ENCODE measurements at places on chromosomes 12 and 14.
A peak's percentile ranks its signal among the peaks of the same experiment; 100 is the strongest.

DNA sequence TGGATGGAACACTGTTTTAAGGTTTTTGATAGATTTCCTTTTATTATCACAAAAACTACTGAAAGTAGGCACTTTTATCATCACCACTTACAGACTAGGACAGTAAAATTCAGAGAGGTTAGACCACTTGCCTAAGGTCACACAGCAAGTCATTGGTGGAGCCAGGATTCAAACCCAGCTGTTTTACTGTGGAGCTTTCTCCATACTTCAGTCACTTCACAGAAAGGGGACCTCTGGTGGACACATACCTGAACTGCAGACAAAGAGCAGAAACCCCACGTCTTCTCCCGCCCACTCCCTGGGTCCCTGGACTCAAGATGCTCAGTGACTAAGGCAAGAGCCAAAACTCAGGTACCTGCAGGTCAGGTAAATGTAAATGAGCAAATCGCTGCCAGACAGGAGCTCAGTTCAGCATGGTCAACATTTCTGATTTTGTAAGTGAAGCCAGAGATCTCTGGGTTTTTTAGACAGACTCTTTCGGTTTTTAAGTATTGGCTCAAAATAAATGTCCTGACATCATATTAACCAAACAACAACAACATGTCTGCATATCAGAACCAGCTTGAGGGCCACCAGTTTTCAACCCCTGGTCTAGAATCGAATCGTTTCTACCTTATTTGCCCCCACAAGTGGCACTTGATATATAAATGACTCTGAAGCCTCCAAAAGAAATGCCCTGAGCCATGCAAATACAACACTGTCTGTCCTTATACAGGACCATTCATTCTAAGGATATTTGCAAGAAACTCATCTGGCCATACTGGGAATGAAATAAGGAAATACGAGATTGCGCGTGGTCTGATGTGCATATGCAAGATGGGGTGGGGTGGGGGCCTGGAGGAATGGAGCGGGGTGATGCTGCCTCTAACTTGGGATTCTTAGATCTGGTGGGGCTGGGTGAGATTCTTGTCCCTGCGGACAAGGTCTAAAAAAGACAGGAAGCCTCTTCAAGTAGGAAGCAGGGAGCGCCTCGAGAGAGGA, 110.9 kb downstream of the KSR2 start:
- DNase-seq, result peak; percentile 62

GRCh38 chr12:114263056-114263805, 142.7 kb downstream of the TBX5 start:
- DNase-seq, result no peak

DNA sequence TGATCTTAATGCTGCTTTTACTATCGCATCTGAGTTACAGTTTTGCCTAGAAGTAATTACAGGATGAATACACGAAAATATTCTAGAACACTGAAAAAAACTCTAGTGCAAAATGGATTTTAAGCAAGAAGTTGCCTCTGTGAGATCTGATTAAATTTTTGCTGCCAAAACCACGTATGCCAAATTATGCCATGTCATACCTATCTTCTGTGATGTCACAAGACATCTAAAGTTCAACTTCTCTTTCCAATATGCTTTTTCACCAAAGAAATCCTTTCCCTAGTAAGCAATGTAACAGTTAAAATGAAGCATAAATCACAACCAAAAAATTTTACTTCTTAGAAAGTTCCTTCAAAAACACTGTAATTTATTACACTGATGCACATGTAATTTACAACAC, 39.6 kb downstream of the HECTD4 start:
- peak; percentile 76 for DNase-seq

DNA sequence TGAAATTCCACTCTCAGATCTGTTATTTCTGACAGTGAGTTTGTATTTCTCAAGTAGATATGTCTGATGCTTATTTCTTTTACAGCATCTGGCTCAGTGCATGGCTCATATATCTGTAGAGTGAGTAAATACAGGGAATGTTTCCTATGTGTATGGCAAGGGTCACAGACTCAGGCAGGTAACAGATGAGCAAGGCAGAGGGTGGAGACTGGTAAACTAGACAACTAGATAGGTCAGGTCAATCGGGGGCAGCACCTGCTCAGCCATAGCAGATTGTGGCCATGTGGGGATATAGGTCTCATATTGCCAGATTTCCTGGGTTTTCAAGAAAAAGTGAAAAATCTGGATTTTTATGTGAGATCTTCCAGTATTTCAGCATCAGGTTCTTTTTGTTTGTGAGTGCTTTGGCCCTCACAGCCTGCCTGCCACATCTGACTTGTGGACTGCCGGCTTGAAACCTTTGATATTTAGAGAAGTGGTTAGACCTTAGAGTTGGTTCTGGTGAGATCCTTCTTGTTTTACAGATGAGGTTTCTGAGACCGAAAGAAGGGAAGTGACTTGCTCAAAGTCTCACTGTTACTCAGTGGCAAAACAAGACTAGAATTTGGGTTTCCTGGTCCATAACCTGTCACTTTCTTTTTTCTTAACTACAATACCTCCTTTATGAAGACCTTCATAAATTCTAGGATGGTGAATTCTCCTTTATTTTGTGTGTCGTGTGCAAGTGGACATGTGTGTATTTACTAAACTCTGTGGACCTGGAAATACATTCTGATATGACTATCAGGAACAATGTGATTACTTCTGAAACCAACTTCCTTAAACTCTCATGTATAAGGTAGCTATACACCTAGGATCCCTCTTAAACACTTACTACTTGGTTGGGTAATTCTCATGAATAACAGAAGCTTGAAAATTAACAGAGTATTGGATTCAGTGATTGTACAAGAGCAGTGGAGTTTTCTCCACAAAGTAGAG, 34.4 kb downstream of the PROX2 start:
- DNase-seq, result peak; percentile 28

DNA sequence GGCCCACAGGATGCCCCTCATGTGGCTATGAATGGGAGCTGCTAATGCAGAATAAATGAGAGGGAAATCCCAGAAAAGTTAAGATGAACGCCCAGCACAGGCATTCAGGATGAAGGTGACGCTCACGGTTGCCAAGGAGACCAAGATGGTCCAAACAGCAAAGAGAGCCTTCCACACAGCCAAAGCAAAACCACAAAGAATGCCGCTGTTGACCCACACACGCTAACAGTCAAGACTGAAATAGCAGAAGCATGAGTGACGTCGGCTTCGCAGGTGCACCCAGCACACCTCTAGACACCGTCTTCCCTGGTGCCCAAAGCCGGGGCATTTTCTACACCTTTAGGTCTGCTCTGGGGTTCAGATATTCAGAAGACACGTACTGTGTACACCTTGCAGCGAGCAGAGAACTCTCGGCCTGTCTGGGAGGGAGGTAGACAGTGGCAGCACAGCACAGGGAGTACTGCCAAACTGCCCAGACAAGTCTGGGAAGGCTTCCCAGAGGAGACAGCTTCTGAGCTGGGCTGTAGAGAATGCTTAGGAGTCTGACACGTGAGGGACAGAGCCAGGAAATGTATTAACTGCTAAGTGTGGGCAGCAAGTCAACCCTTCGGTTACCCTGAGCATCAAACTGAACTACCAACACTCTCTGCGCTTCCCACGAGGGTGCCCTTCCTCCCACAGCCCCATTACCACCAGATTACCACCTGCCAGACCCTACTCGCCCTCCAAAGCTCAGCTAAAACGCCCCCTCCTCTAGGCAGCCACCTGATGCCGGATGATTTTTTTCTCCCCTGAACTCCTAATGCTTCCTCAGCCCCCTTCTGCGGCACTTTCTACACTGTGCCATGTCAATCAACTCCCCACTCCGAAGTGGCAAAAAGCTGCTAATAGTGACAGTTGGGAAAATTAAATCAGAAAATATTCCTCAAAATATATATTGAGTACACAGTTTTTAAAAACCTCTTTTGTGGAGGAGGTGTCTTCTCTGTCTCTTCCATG, 50.1 kb downstream of the CCDC88C start:
- no peak for DNase-seq

- DNase-seq, result no peak
These were observed 481.7 kb downstream of the BCAT1 start for GRCh38 chr12:24467226-24467625.

DNA sequence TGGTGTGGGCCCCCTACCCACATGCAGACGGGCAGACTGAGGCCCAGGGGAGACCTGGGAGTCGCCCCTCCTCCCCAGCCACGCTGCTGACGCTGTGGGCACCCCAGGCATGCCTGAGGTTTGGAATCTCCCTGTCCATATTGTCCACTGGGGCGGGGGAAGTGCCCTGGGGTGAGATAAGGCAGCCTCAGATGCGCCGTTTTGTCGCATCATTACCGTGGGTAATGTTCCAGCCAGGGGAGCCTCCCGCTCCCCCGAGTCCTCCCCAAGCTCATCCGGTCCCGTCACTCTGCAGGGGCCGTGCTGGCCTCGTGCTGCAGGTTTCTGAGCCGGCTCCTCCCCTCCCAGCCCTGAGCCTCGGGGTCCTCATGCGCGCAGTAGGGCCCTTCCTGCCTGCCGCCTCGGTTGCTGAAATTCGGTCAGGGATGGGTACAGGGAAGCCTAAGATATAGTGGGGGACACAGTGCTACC, 11.4 kb downstream of the INF2 start:
- peak; percentile 73 for DNase-seq

DNA sequence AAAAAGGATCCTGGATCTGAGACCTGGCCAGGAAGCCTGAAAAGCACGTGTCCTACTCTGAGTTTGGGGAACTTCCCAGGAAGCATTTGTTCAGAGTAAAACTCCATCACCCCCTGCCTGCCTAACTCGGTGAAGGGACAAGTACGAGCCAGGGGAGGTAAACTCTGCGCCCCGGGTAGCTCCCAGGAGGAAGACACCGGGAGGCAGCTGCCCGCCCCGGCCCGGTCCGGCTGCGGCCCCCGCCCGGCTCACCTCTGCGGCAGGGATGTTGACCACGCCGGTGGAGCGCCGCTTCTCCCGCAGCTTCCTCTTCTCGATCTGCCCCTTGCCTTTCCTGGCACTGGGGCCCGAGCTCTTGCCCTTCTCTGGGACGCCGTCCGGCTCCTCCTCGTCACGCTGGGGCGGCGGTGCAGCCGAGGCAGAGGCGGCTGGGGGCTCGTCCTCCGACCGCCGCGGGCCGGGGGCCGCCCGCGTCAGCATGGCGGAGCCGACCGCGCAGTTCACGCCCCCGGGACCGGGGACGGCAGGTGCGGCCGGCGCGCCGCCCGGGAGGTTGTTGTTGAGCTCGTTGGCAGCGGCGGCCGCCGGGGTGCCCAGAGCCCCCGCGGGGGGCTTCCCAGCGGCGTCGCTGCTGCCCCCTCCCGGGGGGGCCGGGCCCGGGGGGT, 1.2 kb downstream of the PAWR start:
- DNase-seq, result no peak

DNA sequence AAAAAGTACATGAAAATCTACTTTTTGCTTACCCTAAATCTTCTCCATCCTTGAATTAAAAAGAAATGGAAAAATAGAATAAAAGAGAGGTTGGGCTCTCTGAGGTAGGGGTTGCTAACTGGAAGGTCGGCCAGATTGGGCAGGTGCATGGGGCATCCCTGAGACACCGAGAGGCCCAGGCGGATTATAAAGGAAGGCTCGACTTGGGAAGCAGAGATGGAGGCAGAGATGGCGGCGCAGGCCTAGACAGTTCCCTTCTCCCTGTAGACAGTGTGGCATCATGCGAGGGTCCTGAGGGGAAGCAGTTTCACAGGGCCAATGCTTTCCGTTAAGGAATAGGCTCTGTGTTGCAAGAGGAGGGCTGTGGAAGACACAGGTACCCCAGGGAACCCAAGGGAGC, 3.7 kb upstream of the KRT74 start:
- no peak for DNase-seq

GRCh38 chr12:87661786-87662377, 367.3 kb downstream of the C12orf50 start:
- peak; percentile 78 for DNase-seq

DNA sequence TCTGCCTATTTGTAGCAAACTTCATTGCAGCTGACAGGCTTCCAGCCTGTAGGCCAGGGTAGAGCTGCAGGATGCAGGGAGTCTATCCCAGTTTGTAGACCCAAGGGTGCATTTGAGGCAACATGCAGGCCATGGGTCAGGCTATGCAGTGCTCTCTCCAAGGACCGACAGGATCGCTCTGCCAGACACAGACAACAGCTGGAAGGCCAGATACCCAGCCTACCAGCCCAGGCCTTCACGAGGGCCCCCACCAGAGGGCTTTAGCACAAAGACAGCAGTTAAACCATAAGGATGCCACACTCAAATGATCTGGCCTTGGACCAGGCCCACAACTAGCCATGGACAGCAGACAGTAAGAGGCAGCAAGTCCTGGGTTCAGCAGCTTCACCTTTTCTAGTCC, 10.3 kb downstream of the KCTD10 start:
- DNase-seq, result no peak

- DNase-seq, result no peak
These were observed 947.7 kb downstream of the GALC start for GRCh38 chr14:87045246-87045645.

GRCh38 chr12:101204602-101205304, 5.3 kb downstream of the SLC5A8 start:
- DNase-seq, result no peak

- no peak for DNase-seq
These were observed 107.9 kb upstream of the GZMB start for GRCh38 chr14:24741871-24742270.

DNA sequence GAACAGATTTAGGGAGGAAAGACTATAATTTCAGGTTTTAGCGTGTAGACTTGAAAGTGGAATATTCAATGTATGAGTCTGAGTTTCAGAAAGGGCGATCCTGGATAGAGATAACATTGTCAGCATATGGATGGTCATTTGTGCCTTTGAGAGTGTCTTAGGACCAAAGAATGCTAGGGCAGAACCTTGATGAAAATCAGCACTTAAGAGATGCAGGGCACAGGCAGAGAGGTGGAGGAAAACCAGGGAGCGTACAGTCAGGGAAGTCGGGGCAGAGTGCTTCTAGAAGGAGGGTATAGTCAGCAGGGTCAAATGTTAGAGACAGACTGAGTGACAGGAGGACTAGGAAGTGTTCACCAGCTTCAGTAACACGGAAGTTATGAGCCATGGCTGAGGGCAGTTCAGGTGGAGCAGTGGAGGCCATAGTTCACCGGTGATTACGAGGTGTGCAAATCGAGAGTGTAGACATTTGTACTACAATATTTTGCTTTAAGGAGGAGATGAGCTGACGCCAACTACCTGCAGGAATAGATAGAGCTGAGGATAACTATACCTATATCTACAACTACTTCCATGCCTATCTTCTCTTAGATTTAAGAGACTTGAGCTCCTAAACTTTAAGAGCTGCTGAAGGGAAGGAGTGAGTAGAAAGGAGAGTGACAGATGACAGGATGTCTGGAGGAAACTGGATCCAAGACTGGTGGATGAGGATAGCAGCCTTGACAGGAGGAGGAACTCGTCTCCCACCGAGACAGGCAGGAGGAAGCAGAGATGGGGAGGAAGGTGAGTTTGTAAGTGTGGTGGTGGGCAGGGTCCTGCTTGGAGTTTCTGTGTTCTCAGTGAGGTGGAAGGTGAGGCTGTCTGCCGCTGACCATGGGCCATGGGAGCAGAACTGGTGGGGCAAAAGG, 6.5 kb downstream of the CBLN3 start:
- no peak for DNase-seq

- DNase-seq, result no peak
These were observed 133.4 kb downstream of the RFLNA start for GRCh38 chr12:124428136-124428791.
